ENCODE measurements at places on chromosomes 13 and 19.

DNA sequence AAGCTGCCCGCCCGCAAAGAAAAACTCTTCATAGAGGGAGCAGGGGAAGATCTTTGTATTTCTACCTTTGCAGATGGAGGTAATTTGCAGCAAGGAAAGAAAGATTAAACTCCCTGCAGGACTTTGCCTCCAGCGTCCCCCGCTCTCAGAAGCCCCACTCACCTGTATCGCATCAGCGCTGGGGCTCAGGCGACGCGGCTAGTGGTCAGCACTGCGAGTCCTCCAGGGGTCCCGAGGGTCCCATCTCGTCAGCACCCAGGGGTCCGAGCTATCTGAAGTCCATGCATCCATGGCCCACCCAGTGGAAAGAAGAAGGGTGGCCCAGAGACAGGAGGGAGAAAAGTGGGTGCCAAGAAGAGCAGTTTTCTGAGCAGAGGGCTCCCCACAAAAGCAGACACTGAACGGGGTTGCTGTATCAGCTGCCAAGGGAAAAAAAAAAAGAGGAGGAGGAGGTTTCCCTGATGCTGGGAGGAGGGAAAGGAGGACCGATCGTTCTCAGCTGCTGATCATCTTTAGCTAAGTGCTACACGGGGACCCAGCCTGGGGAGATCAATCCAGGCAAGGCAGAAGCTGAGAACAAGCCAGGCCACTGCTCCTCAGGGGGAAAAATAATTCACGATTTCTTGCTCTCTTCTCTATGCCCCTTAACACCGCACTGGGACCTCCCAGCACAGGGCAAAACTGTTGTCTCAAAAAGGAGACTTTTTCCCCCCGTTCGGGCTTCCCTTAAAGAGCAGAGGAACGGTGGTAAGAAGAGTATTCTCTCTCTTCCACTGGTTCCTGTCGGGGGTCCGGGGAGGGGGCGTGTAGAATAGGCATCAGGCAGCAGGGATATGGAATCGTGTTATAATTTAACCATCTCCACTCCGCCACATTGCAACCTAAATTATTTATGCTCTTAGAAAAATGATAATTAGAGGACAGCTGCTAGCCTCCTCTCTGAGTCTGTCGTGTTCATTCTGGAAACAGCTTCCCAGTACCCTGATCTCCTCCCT, 117.7 kb upstream of the CACNA1A start:
- DNase-seq = no peak

DNA sequence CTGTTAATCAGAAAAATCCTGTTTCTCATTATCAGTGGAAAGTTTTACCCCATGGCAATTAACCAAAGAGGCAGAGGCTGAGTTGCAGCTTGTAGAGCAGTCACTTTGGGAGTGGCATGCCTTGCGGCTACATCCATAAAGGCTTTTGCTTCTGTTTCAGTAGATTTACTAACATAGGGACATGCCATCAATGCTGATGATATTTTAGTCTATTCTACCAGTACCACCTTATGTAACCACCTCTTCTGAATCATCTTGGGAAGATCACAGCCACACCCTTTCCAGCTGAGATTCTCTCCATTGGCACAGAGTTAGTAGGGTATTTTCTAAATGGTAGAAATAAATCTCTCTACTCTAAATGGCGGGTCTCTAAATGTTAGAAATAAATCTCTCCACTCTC, 37.5 kb downstream of the POSTN start:
- no peak for DNase-seq

- no peak for DNase-seq
Observed at GRCh38 chr19:28685802-28686201, 527.1 kb downstream of the UQCRFS1 start.

DNA sequence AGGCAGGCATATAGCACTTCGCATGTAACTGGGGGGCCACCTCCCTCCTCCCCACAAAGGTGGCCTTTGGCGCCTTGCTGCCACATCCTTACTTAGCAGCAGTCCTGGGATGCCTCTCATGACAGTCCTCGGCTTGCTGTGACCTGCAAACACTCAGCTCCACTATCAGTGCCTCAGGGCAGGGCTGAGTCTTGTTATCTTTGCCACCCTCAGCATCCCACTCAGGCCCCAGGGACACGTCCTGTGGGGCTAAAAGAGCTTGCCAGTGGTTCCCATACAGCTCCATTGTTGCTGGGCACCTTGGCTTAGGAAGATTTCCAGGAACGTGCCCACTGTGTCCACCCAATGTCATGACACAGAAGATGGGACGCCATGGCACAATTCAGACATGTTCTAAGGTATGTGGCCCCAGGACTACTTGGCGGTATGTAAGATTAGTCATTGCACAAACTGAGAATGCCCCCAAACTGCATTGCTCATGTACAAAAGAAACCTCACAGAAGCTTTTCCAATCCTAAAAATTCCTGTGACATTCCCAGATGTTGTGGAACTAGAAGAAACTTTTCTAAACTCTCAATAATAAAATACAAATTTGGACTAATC, 16.3 kb downstream of the DOCK9 start:
- no peak for DNase-seq
